ENCODE measurements at places on chromosomes 6 and 20. TPM values are rescaled to one million over a fixed set of nuclear protein-coding genes. Genes with fewer than 3 reads are reported as not detected.

DNA sequence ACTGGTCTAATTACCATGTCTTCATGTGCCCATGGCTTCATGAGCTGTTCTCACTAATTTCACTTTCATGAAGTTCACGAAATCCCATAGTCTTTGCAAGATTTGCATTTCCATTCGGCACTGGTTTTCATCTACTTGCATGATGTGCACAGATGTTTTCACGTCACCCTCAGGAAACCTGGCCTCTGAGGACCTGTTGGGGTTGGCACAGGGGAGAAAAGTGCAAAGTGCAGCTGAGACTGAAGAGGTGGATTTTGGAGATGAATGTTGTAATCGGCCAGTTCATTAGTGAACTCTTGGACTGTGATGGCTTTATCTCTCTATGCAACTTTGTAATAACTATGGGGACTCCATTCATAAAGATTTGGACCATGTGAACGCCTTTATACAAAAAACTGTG is 80.2 kb upstream of the SULF2 start:
- no peaks in the 10 kb centered on the region for H3K36me3 ChIP-seq
- DNase-seq, result no peak
- no peak overlapping the region for H3K27ac ChIP-seq
- no peak overlapping the region for H3K4me3 ChIP-seq
- no peaks in the 10 kb centered on the region for H3K4me1 ChIP-seq

- no peaks in the 10 kb centered on the region for H3K27me3 ChIP-seq
- no peak for DNase-seq
- H3K4me3 ChIP-seq, result no peak overlapping the region
- H3K27ac ChIP-seq, result no peak overlapping the region
- no peaks in the 10 kb centered on the region for H3K4me1 ChIP-seq
These were observed 242.5 kb upstream of the UFL1 start for GRCh38 chr6:96279084-96279483.

GRCh38 chr6:25963426-25964123 is 973 bp downstream of the TRIM38 start:
- H3K36me3 ChIP-seq, result no peaks in the 10 kb centered on the region
- no peak for DNase-seq
- H3K4me1 ChIP-seq, result no peaks in the 10 kb centered on the region
- peak overlapping the region; percentile 83 for H3K27ac ChIP-seq
- peak overlapping the region; percentile 61 for H3K4me3 ChIP-seq

DNA sequence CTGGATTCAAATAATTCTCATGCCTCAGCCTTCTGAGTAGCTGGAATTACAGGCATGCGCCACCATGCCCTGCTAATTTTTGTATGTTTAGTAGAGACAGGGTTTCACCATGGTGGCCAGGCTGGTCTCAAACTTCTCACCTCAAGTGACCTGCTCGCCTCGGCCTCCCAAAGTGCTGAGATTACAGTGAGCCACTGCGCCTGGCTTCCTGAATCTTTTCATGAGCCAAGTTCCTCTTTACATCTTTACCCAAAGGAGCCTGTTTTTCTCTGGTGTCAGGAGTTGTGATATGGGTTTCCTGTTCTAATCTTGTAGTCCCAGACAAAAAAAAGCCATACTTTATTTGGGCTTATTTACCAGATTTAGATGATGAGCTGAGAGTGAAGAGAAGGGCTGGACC is 34.4 kb downstream of the PCNA start:
- peaks cover 3% of the 10 kb centered on the region for H3K4me1 ChIP-seq
- no peak for DNase-seq
- H3K4me3 ChIP-seq, result no peak overlapping the region
- H3K36me3 ChIP-seq, result no peaks in the 10 kb centered on the region
- no peaks in the 10 kb centered on the region for H3K27me3 ChIP-seq

The CCN5 gene
- 37.0 TPM for total RNA-seq

DNA sequence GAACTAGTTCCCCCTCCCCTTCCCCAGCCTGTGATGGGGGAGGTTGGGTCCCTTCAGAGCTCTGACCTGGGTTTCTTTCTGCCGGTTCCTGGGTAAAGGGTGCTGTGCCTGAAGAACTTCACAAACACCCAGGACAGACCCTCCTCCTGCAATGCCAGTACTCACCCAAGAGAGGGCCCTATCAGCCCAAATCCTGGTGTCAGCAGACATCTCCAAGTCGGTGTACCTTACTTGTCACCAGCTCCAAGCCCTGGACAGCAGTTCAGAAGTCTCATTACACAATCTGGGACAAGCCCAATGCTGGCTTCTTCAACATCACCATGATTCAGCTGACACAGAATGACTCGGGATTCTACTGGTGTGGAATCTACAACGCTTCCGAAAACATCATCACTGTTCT is 467 bp downstream of the TREML4 start:
- no peaks in the 10 kb centered on the region for H3K4me1 ChIP-seq
- H3K36me3 ChIP-seq, result no peaks in the 10 kb centered on the region
- no peaks in the 10 kb centered on the region for H3K27me3 ChIP-seq
- no peak overlapping the region for H3K27ac ChIP-seq

DNA sequence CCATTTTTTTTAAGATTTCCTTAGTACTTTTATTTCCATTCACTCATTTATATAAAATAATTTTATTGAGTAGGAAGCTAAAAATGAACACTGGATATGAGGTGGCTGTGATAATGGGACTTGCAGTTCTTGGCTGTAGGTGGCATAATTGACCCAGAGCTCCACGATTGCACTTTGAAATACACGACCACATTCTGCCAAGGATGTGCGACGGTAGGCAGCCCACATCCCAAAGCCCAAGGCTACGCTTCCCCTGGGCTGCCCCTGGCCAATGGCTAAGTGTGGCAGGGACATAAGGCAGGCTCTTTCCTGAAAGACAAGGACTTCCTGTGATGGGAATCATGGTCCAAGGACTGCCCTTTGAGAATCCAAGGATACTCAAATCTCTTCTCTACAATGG is 43.7 kb upstream of the ADTRP start:
- no peaks in the 10 kb centered on the region for H3K36me3 ChIP-seq
- no peak for DNase-seq

The MOXD1 gene
- 7.4 TPM for total RNA-seq

The MEI4 gene
- total RNA-seq, result 7.3 TPM

DNA sequence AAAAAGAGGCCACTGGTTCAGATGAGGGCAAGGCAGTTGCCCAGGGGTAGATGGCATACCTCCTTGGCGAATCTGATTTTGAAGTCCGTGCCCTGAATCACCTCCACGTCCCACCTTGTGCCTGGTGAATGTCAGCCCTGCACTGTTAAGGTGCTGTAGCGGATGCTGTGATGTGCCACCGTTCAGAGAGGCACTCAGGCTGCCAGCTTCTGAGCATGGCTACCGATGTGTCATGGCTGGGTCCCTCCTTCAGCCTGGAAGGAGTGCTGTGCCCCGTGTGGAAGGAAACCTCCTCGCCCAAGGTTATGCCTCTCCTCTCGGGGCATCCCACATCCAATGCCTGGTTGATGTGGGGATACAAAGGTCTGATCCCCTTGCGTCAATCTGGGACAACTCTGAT is 43.6 kb downstream of the UST start:
- H3K4me3 ChIP-seq, result no peak overlapping the region
- H3K4me1 ChIP-seq, result no peaks in the 10 kb centered on the region
- H3K27me3 ChIP-seq, result no peaks in the 10 kb centered on the region
- no peaks in the 10 kb centered on the region for H3K36me3 ChIP-seq
